ENCODE measurements at places on chromosomes 4 and X.

GRCh38 chrX:38799995-38800580 lies 1.2 kb upstream of the MID1IP1 start:
- no peak for DNase-seq

GRCh38 chr4:53022513-53023100 lies 160.5 kb downstream of the RASL11B start:
- no peak for DNase-seq

DNA sequence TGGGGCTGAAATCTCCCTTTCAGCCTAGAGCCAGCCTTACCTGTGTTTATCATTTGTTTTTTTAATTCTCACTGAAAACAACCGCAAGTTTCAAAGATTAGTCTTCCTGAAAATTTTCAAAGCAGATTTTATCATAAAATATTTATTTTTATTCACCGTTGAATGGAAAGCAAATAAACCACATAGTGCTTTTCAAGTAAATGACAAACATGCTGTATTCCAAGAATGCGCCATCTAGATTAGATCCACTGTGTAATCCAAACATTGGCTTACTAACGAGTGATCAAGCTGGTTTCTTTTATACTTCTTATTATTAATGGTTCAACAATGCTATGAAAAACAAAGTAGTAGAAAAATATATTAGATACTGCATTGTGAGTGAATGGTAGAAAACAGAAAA lies 1176.2 kb upstream of the IGFBP7 start:
- DNase-seq: no peak

DNA sequence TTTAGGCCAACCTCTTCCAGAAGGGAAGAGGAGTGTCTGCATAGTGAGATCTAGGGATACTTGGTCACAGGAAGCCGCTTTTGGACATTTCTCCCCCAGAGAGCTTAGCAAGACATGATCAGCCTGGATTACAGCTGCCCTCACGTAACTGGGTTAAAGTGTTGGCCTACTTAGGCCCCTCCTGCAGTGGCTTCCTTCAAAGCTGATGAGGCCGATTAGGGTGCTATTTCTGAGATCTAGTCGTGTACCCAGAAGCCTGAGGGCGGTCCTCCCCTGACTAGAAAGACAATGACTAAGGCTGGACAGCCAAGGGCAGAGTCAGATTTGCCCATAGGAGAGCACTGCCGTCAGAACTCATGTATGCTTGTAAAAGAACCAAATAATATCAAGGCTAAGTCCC lies 135.0 kb downstream of the AMMECR1 start:
- DNase-seq: no peak

DNA sequence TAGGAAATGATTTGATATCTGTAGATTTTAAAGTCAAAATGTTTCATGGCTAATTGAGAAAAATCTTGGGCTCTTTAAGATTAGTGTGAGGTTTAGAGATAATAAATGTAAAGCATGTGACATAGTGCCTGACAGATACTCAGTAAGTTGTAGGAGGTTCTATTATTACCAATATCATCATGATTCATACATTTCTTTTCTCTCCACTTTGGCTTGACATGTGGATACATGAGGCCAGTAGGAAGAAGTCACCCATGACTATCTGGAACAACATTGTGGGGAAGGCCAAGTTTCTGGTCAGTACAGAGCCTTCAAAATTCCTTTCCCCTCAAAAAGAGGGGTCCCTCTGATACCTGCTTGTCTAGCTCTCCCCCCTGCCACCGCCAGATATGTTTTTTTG lies 91.2 kb upstream of the SORBS2 start:
- DNase-seq: no peak

GRCh38 chrX:99192421-99192820 lies 1217.7 kb downstream of the PCDH19 start:
- no peak for DNase-seq

DNA sequence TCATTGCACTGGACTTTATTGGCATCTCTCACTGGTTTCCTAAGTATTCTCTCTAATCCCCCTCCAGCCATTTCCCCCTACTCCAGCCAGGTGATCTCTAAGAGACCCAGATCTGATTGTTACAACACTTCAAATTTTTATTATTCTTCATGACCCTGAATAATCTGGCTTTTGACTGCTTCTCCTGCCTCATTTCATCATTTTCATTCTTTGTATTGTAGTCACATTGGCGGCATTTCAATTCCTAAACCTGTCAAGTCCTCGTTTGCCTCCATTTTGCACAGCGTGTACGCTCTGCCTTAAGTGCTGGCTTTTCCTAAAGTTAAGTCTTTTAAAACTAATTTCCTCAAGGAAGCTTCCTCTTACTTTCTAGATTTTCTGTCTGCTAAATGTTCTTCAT lies 31.6 kb downstream of the UBE2K start:
- no peak for DNase-seq

- DNase-seq: peak; percentile 9
Observed at GRCh38 chrX:17519358-17519757, 144.4 kb downstream of the NHS start.

DNA sequence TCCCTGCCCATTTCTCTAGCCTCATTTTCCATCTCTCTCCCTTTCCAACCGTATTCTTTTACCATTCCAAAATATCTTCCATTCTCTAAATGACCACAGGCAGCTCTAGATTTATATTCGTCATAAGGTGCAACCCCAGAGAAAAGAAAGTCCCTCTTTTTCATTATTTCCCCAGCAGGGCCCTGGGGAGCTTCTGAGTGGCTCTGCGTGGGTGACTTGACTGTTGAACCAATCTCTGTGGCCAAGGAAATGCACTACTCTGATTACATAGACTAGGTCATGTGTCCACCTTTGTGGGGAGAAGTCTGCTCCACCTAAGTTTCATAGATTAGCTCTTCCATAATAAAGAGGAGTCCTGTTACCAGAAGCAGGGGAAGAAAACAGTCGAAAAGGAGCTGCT lies 51.4 kb downstream of the ATOH1 start:
- DNase-seq: no peak

DNA sequence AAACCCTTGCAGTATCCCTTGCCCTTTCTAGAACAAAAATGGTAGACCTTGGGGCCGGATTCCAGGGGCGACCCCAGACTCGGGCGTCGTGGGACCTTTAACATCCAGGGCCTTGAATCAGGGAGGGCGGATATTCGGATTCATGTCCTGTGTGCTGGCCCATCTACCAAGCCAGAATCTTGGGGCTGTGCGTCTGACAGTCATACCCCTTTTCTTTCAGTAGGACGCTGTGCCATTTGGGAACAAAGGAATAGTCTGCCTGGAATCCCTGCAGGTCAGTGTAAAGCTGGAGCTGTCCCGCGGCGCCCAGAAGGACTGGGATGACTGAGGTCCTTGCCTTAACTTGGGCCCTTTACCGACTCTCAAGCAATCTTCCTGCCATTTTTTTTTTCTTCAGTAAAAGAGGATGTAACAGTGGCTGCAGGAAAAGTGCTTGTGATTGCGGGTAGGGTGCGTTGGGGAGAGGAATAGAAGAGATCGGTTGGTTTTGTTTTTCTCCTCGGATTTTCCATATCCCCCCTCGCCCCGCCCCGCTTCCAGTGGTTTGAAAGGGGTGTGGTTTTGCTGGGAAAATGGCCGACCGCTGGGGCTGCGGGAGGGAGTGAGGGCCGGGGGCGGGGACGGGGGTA lies 518 bp downstream of the ARMCX1 start:
- DNase-seq: peak; percentile 51

GRCh38 chrX:74389016-74389722 lies 32.1 kb upstream of the SLC16A2 start:
- DNase-seq: no peak

- DNase-seq: peak; percentile 55
Observed at GRCh38 chr4:25813448-25814106, 49.2 kb downstream of the SEL1L3 start.

GRCh38 chr4:81635739-81636138 lies 164.0 kb upstream of the RASGEF1B start:
- DNase-seq: no peak

GRCh38 chr4:101682946-101683345 lies 107.6 kb upstream of the BANK1 start:
- DNase-seq: no peak

- peak; percentile 11 for DNase-seq
Observed at GRCh38 chrX:111244235-111244750, 26.0 kb downstream of the CAPN6 start.

DNA sequence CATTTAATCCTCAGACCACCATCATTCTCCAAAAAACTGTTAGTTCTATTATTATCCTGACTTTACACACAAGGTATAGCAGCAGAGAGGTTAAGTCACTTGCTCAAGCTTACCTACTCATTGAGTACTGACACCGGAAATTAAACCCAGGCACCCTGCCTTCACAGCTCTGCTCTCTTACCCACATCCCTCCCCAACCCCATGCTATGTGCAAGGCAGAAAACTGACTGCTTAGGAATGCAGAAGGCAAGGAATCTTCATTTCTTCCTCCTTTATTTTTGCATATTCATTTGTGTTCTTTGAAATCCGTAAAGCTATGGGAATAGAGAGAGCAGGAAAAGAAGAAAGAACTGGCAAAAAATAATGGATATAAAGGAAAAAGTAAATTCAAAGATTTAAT lies 261.8 kb downstream of the PAPSS1 start:
- no peak for DNase-seq

- DNase-seq: no peak
Observed at GRCh38 chr4:88818631-88819470, 121.2 kb upstream of the NAP1L5 start.

DNA sequence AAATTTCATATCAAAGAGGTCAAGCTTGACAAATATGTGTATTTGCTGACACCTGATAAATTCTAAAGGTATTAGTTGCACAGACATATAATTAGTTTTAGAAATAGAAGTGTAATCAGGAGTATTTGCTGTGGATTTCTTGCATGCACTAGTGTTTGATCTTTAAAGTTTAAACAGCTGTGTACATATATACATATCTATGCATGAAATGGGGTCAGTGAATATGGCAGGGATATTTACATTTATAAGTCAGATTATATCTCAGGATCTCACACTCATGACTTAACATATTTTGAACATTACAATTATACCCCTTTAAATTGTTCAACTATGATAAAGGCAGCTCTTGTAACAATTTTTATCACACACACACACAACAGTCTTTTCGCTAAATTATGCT lies 547.4 kb upstream of the ACTRT1 start:
- DNase-seq: no peak

DNA sequence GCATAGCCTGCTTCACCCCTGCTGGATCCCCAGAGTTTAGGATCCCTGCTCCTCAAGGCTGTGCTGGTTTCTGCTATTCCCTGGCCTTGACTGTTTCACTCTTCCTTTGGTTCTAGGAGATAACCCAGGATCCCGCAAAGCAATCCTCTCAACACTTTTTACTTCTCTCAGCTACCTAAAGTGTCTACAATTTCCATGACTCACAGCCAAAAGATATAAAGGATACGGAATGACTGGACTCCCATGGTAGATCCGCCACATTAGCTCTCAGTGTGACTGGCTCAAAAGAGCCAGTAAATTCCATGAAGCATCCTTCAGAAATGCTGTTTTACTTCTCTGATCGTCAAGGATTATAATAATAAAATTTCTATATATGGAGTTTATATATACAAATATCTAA lies 66.3 kb upstream of the TMEM164 start:
- no peak for DNase-seq

GRCh38 chr4:76977736-76978350 lies 28.3 kb downstream of the SEPTIN11 start:
- DNase-seq: no peak

GRCh38 chrX:39728852-39729598 lies 368.7 kb downstream of the BCOR start:
- no peak for DNase-seq

DNA sequence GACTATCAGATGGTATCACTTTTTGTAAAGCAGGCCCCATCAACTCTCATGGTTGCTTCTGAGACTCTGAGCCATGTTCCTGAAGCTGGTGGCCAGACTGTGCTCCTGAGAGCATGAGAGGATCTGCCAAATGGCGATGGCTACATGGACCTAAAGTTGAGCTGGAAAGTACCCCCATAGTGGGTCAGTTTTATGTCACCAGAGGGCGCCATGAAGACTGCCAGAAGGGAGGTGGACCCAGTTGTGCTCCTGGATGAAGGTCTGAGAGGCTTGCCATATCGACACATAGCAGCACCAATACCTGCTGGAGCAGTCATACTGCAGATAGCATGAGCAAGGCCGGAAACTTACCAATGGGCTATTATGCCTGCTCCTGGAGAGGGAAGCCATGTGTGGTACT lies 105.7 kb downstream of the SLITRK2 start:
- DNase-seq: no peak

DNA sequence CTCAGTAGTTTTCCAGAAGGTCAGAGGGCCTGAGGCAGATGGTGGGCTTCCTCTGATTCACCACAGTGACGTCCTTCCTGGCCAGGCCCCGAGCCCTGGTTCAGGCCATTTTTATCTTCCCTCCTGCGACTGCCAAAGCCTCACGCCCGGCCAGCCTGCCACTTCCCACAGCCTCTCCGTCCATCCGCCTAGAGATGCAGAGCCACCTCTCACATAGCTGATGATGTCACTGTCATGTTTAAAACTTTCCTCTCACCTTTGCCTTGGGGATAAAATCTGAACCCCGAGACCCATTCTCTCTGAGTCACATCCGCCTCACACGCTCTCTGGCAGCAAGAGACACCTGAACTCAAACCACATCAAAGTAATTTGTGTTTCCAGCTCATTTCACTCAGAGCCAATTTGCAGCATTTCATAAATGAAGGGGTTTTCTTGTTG lies 175.3 kb downstream of the QDPR start:
- DNase-seq: no peak

GRCh38 chrX:18799911-18800310 lies 92.5 kb downstream of the PPEF1 start:
- DNase-seq: no peak

GRCh38 chr4:86100539-86101215 lies 259.2 kb downstream of the MAPK10 start:
- no peak for DNase-seq

- no peak for DNase-seq
Observed at GRCh38 chr4:118586357-118586790, 98.8 kb upstream of the METTL14 start.

- no peak for DNase-seq
Observed at GRCh38 chrX:12366440-12366839, 228.2 kb downstream of the FRMPD4 start.

DNA sequence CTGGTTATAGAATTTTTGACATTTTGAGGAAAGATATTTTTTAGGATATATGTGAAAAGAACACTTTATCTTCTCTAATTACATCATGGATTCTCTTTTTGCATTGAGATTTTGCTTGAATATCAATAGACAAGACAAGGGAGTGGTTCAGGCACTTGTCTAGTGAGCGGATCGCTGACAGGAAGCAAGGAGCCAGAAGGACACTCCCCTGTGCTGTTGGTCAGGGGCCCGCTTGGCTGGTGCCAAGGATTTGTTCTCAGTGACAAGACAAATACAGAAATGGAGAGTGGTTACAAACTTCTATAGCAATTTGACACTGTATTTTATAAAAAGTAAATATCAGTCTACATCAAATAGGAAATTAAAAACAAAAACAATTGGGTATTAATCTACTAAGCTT lies 60.0 kb downstream of the SLC9B1 start:
- DNase-seq: no peak

Data from hepatic stellate cell (primary cell).